Left lung (tissue), 14 donors: ENCODE measurements at places on chromosomes 12 and 14. TPM values are rescaled to one million over a fixed set of nuclear protein-coding genes. Genes with fewer than 3 reads are reported as not detected.

GRCh38 chr12:110696283-110696682, 7.4 kb upstream of the HVCN1 start:
- DNase-seq, result no peak

DNA sequence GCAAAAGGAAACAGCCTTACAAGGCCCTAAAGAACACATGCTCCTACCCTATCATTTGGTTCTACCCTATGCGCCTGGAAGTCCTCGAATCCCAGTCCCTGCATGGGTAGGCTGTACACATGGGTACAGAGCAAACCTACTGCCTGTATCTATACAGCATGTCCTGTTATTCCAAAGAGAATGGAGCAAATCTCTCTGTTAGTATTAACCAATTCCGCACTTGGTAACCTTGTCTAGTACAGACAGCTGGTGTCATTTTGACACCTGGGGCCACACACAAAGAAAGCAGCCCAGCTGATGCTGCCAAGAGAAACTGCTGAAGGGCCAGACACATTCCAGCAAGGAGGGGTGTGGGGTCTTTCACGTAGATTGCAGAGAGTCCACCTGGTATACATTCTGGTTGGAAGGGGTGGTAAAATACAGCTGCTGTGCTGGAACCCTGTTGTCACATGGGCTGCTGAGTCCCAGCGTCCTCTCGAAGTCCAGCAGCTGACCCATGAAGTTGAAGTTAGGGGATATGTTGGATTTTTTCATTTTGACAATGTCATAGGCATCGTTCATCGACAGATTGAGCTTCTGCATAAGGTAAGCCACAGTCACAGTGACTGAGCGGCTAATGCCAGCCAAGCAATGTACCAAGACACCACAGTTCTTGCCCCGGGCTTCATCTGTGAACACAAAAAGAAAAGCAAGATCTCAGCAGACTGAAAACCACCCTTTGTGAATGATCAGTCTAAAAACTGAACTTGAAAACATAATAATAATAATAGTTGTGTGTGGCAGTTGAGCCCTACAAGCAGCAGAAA, 3.2 kb downstream of the DUSP6 start:
- DNase-seq, result no peak

GRCh38 chr14:51828017-51828797, 32.2 kb upstream of the GNG2 start:
- DNase-seq, result no peak

DNA sequence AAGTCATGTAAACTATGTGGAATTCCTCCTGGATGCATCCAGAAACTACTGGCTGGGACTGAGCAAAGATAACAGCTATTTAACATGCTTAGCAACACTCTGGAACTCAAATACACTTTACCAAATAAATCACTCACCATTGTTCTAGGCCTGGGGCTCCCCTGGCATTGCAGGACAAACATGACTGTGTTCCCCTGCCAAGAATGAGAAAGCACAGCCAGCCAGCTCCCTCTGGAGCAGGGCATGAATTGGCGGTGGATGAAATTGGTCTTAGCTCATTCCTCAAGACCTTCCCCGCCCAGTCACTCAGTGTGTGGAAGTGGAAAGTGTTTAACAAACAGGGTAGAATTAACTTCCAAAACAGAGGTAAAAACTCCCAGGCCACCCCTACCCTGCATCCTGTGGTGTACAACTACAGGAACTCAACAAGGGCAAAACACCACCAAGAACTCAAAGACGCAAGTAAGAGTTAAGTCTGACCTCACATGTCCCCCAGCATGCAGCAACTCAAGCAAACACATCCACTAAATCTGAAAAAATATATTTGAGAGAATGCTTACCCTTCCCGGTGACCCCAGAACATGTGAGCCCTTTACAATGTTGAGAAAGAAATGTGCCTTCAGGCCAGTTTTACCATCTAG, 58.4 kb upstream of the BDKRB2 start:
- no peak for DNase-seq

GRCh38 chr12:53053218-53054111, 3.6 kb downstream of the TNS2 start:
- DNase-seq, result no peak

DNA sequence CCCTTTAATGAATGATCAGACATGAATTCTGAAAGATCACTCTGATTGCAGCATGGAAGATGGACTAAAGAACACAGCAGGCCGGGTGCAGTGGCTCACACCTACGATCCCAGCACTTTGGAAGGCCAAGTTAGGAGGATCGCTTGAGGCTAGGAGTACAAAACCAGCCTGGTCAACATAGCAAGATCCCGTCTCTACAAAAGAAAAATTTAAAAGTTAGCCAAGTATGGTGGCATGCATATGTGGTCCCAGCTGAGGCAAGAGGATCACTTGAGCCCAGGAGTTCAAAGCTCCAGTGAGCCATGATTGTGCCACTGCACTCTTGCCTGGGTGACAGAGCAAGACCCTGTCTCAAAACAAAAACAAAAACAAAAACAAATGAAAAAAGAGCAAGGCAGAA, 35.1 kb downstream of the SENP1 start:
- DNase-seq, result no peak

GRCh38 chr14:20989471-20989786, 351 bp upstream of the METTL17 start:
- no peak for DNase-seq

GRCh38 chr14:78340250-78340649, 170.1 kb downstream of the NRXN3 start:
- DNase-seq, result no peak

DNA sequence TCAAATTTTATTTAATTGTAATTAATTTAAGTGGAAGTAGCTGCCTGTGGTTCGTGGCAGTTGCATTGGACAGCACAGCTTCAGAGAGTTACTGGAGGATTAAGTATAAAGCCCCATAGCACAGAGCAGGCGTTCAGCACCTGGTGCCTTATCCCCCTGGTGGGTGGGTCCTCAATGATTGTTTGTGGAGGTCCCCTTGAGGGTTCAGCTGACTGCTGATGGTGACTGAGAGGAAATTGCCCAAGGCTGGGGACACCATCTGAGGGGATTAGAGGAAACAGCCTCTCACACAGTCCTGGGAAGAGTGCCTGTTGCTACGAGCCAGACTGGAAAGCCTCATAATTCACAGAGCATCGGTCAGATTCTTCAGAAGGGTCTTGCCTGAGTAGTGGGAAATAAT, 83.4 kb upstream of the NOS1 start:
- DNase-seq, result no peak

DNA sequence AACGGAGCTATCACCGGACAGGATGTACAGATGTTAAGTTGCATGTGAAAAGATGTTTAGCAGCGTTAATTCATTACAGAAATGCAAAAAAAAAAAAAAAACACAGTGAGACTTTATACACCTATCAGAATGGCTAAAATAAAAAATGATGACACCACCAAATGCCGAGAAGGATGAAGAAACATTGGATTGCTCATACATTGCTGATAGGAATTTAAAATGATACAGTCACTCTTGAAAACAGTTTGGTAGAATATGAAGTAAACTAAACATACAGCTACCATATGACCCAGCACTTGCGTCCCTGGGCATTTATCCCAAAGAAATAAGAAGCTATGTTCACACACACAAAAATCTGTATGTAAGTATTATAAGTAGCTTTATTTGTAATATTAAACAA, 574.1 kb downstream of the SLC16A7 start:
- no peak for DNase-seq

DNA sequence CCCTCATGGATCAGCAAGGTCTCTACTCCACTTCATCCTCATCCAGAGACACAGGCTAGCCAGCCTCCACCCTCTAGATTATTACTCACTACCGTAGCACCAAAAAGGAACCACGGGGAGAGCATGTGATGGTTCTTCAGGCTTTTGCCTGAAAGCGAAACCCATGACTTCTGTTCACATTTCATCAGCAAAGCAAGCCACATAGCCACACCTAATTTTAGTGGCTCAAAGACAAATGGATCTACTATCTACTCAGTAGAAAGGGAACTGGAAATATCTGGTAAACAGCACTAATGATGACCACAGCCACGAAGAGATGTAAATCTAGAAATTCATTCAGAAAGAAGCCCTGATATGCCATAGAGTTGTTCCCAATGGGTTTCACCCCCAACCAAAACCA, 51.4 kb downstream of the VCPKMT start:
- no peak for DNase-seq

BCL2L14 gene
- 0.65 TPM for total RNA-seq

GRCh38 chr12:389142-390096, at the start of gene KDM5A:
Gene KDM5A, minus strand, starts transcription at chr12:389320. Its CDS starts 229 bp downstream, at chr12:389091.
- peak; percentile 93 for DNase-seq

- no peak for DNase-seq
These were observed 164.2 kb downstream of the CHST11 start for GRCh38 chr12:104620837-104621531.

DDHD1 gene
- total RNA-seq, result 13.2 TPM

MGAT4C gene
- 0.20 TPM for total RNA-seq

- no peak for DNase-seq
These were observed 1.0 kb downstream of the HOMEZ start for GRCh38 chr14:23284654-23285529.

GRCh38 chr12:26473291-26473690, 277.9 kb downstream of the SSPN start:
- DNase-seq, result no peak

PLXNC1 gene
- total RNA-seq, result 14.5 TPM

GRCh38 chr14:87113286-87113685, 879.7 kb downstream of the GALC start:
- DNase-seq, result no peak

DNA sequence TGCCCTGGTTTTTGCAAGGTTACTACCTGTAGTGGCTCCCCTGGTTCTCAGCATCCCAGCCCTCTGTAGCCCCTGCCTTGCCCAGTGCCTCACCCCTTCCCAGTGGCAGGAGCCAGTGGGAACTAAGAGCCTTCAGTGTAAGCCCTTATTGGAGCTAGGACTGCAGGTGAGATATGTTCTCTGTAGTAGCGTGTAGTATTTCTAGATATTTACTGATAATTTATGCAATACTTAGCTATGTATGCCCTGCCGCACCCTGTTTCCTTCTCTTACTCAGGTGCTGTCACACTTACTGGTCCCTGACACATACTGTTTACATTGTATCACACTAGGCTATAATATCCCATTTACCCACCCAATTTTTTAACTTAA, 3.6 kb downstream of the BMAL2 start:
- DNase-seq, result no peak

GRCh38 chr12:108425238-108425795, 86.2 kb upstream of the CMKLR1 start:
- DNase-seq, result no peak

- no peak for DNase-seq
These were observed 31.1 kb downstream of the GPHN start for GRCh38 chr14:66539034-66539433.

LRRC10 gene
- not detected for total RNA-seq

- no peak for DNase-seq
These were observed 196.1 kb upstream of the CDKN3 start for GRCh38 chr14:54200726-54201125.

GRCh38 chr14:21220874-21221477, 48.3 kb downstream of the HNRNPC start:
- no peak for DNase-seq

GRCh38 chr12:66899588-66899987, 220.7 kb upstream of the GRIP1 start:
- DNase-seq, result no peak

IL26 gene
- not detected for total RNA-seq

TOGARAM1 gene
- 17.2 TPM for total RNA-seq

GRCh38 chr14:66496188-66496807, 10.1 kb downstream of the CCDC196 start:
- no peak for DNase-seq

HSP90B1 gene
- 751 TPM for total RNA-seq

HDAC7 gene
- 102 TPM for total RNA-seq

- DNase-seq, result no peak
These were observed 76.9 kb downstream of the SUSD6 start for GRCh38 chr14:69688299-69688649.

- no peak for DNase-seq
These were observed 393.5 kb downstream of the AACS start for GRCh38 chr12:125458552-125459268.

- no peak for DNase-seq
These were observed 99.6 kb downstream of the ANO6 start for GRCh38 chr12:45315462-45315861.

DNA sequence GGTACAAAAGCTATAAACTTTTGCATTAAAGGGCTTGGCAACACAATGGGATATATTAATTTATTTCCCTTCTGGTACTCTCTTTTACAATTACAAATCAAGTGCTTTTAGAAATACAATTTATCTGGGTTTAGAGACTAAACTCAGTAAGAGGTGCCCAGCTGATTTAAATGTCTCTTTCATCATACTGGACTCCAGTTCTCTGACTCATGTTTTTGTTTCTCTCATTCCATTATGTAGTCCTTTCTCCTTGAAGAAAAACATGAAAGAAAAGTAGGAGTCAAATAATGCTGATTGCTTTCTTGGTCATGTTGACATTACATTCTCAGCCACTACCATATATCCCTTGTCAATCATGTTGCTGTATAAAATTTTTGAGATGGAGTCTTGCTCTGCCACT, 36.3 kb upstream of the CFL2 start:
- no peak for DNase-seq

ZCCHC8 gene
- total RNA-seq, result 19.5 TPM

BBOF1 gene
- 5.1 TPM for total RNA-seq

DNA sequence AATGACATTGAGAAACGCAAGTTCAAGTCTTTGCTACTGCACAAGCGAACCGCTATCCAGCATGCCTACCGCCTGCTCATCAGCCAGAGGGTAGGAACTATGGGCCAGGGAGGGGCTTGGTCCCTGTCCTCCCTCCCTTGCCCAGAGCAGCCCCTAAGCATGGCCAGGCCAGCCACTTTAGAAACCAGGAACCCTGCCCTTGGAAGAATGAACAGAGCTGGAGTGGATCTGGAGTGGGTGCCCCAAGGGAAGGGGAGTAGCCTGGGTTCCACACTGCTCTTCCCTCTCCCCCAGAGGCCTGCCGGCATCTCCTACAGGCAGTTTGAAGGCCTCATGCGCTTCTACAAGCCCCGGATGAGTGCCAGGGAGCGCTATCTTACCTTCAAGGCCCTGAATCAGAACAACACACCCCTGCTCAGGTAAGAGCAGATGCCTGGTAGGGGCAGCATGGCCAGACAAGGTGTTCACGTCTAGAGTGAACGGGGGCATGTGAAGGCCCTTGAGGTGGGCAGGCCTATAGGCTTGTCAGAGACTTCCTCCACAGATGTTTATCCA, 55.8 kb downstream of the TPCN1 start:
- no peak for DNase-seq

GRCh38 chr12:112537710-112538396, 119.1 kb downstream of the PTPN11 start:
- peak; percentile 37 for DNase-seq

- DNase-seq, result no peak
These were observed 80.3 kb upstream of the SSTR1 start for GRCh38 chr14:38127356-38127755.

- DNase-seq, result no peak
These were observed 111.2 kb upstream of the SLC38A2 start for GRCh38 chr12:46483572-46484395.

- no peak for DNase-seq
These were observed 2.9 kb upstream of the MYH7 start for GRCh38 chr14:23438101-23438971.

DNA sequence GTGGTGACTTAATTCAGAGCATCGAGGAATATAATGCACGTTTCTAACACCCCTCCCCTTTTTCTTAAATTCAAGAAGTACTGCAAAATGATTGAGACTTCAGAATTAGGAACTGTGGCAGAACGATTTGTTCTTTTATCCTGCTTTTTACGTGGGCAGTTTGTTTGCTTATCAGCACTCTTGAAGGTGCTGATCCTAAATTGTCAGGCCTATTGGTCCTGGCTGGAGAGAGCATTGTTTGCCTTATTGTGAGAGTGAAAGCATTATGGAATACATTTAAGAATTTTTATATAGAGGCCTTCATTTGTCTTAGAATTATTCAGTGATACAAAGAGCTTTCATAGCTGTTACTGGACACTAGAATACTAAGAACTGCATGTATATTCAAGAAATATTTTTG, 59.1 kb downstream of the TMTC2 start:
- DNase-seq, result no peak

IL22 gene
- not detected for total RNA-seq
